ENCODE measurements at places on chromosomes 6 and 20.

DNA sequence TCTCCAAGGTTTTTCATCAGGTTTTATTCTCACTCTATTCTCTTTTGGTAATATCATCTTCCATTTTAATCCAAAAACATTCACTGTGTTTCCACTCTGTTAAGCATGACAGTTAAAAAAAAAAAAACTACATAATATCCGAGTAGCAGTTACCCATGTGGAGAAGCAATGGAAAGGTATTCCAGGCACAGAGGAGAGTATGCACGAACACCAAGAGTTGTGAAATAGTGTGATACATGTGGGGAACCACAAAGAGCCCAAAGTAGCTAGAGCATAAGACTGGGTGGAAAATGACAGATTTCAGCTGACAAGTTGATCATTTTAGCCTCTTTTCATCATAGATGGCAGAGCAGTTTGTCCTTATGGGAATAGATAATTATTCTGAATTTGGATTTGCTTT lies 19.9 kb upstream of the FBXL4 start:
- no peaks in the 10 kb centered on the region for H3K36me3 ChIP-seq
- no peak overlapping the region for H3K27ac ChIP-seq
- no peaks in the 10 kb centered on the region for H3K4me1 ChIP-seq
- H3K4me3 ChIP-seq: no peak overlapping the region

DNA sequence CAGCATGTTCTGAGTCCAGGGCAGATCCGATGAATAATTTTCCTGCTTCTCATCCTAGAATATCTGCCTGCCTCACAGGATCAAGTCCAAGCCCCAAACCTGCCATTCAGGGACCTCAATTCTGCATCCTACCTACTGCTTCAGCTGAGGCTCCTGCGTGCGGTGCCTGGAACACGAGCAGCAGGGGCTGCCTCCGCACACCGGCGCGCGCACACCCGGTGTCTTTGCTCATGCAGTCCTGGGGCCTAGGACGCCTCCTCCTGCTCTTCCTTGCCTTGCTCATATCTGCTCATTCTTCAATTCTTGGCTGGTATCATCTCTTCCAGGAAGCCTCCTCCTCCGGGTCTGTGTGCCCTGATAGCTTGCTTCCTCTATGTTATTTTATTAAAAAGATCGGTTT lies 81.1 kb upstream of the AGPAT4 start:
- H3K4me3 ChIP-seq: no peak overlapping the region
- no peak for DNase-seq
- H3K27ac ChIP-seq: no peak overlapping the region

DNA sequence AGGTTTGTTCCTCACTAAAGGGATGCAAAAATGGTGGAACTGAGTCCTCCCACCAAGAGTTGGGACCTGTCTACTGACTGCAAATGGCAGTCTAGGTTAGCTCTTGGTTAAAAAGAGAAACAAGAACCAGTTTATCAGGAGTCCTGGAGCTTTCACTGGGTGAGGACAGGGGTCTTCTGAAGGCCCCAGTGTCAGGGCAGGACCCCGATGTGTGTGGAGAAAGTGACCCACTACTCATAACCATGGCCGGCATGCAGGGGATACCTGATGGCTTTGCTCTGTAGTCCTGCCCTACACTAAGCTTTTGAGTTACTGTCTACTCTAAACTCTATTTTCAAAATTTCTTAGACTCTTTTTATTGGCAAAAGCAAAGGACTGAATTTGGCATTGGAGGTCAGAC lies 220.5 kb downstream of the ANKRD60 start:
- no peak for DNase-seq
- H3K4me1 ChIP-seq: peaks cover 46% of the 10 kb centered on the region
- H3K36me3 ChIP-seq: no peaks in the 10 kb centered on the region
- no peak overlapping the region for H3K27ac ChIP-seq

DNA sequence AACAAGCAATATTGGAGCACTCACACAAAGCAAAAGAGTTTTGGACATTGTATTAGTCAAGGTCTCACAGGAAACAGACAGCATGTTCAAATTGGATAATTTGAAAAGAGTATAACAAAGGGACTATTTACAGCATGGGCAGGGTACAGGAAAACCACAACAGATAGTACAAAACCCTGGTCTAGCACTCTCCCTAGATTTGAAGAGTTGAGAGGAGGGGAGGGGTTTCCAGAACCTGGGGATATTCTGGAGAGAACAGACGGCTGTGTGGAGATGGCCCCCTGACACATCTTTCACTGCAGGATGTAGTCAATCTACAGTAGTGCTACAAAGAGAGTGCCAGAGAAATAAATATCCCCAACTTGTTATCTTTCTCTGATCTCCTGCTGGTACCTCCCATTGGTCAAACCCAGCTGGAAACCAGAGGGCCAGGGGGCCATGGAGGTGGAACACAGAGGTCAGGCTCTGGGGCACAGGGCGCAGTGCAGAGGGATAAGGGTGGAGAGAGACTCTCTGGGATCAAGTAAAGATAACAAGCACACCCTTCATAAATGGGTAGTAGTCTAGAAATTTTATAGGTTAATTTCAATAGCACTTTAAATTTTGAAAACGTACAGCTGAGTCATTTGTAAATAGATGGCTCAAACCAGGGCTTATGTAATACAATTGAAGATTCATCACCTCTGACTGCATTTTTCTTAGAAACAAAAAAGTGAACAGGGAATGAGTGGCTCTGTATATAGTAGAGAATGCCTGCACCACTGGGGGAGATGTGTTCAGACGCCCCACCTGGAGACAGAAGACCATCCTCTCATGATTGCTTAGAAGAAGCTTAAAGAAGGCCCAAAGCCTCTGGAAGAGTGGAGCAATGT lies 25.7 kb downstream of the RCAN2 start:
- H3K36me3 ChIP-seq: no peaks in the 10 kb centered on the region
- H3K27me3 ChIP-seq: no peaks in the 10 kb centered on the region
- no peak for DNase-seq
- H3K4me3 ChIP-seq: no peak overlapping the region

GRCh38 chr6:155738602-155739105 lies 283.0 kb upstream of the NOX3 start:
- no peaks in the 10 kb centered on the region for H3K36me3 ChIP-seq
- no peak for DNase-seq
- no peaks in the 10 kb centered on the region for H3K4me1 ChIP-seq

DNA sequence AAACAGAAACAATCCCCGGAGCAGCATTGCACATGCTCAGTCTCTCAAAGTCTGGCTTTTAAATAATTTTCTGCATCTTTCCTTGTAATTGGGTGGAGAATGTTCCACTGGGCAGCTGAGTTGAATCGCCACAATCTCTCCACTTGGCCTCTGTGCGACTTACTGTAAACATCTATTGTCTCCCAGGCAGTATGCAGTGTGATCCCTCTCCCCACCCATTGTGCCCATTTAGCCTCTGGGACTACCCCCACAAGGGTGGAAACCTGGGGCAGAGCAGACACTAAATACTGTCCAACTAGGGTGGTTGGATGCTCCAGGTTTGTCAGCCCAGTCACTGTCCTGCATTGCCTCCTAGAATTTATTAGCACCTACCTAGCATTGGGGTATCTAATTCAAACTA lies 96.2 kb downstream of the JARID2 start:
- no peak overlapping the region for H3K4me3 ChIP-seq
- H3K36me3 ChIP-seq: no peaks in the 10 kb centered on the region
- no peaks in the 10 kb centered on the region for H3K27me3 ChIP-seq

DNA sequence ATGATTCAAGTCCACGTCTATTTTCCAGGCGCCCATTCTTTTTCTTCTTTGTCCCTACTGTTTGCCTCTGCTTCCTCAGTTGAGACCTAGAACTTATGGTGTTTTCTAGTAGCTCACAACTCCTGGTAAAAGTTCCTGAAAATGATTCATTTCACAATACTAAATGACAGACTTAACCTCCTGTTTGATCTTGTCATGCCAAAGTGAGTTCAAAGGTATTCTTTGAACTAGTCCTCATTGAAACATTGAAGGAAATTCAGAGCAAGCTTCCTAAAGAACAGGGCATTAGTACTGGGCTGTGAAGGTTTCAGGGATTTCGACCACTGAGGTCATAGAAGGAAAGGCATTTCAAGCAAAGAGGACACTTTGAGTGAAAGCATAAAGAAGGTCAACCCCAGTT lies 132.8 kb downstream of the IBTK start:
- H3K27ac ChIP-seq: no peak overlapping the region
- no peak overlapping the region for H3K4me3 ChIP-seq
- no peak for DNase-seq
- no peaks in the 10 kb centered on the region for H3K36me3 ChIP-seq
- H3K4me1 ChIP-seq: no peaks in the 10 kb centered on the region

- H3K27me3 ChIP-seq: no peaks in the 10 kb centered on the region
- H3K4me1 ChIP-seq: peaks cover 5% of the 10 kb centered on the region
- H3K27ac ChIP-seq: no peak overlapping the region
These were observed 46.9 kb downstream of the MAP3K4 start for GRCh38 chr6:161038229-161039031.
